Fibroblast of the conjunctiva (primary cell): ENCODE measurements at places on chromosomes 6 and 20.
A peak's percentile ranks its signal among the peaks of the same experiment; 100 is the strongest.

DNA sequence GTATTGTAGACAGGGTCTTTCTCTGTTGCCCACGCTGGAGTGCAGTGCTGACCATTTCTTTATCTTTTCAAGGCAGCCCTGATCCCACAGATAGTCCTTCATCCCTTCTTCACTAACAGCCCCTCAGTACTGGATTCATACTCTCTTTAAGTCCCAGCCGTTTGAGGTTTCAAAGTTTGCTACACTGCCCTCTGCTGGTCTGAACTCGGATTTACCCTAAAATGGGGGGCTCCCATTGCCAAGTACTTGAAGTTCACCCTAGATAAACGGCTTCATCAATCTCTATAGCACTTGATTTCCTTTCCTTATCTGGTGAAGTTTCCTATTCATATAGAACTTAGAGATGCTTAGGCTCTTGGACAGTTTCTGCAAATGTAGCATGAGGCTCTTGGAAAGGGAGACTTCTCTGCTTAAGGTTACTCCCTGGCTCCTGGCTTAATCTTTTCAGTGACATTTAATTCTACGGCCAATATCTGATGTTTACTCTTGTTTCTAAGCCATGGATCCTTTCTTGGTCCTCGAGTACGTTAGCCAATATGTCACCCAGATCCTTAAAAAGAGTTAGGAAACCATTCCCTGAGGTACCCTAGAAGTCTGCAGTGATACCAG is 21.4 kb upstream of the PREP start:
- no peak for DNase-seq

- DNase-seq, result no peak
These were observed 178.1 kb upstream of the MARCKS start for GRCh38 chr6:113679051-113679450.

DNA sequence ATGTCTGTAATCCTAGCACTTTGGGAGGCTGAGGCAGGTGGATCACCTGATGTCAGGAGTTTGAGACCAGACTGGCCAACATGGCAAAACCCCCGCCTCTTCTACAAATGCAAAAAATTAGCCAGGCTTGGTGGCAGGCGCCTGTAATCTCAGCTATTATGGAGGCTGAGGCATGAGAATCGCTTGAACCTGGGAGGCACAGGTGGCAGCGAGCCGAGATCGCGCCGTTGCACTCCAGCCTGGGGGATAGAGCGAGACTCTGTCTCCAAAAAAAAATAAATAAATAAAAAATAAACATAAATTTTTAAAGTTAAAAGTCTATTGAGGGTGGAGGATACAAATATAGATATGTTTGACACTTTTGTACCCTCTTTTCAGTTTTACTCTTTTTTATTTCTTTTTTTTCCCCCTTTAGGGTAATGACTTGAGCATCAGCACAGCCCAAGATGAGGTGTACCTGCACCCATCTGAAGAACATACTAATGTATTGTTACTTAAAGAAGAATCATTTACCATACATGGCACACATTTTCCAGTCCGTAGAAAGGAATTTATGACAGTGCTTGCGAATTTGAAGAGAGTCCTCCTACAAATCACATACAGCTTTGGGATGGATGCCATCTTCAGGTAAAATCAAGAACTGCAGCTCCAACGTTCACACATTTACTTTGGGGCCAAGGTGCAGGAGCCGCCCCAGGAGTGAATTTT is 368.9 kb downstream of the LAMA2 start:
- DNase-seq, result peak; percentile 57

GRCh38 chr6:98678481-98678880 is 155.9 kb upstream of the POU3F2 start:
- no peak for DNase-seq

DNA sequence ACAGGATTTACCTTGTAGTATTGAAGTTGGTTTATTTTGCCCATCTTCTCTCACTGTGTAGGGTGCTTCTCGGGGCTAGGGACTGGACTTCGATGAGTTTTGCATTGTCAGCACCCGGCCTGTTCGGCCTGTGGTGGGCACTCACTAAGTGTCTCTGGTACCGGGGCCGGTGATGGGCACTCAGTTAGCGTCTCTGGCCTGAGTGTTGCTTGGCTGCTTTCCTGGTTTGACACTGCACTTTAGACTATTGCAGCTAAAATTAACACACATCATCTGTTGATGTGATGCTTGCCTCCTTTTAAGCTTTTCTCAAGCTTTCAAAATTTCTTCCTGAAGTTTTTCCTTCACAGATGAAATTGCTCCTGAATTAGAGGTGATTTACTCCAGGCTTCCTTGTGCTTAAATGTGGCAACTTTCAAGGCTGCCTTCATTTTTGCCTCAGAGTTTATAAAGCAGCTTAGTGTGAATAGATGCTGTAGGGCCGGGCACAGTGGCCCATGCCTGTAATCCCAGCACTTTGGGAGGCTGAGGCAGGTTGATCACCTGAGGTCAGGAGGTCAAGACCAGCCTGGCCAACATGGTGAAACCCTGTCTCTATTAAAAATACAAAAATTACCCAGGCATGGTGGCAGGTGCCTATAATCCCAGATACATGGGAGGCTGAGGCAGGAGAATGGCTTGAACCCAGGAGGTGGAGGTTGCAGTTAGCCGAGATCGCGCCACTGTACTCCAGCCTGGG is 41.7 kb upstream of the TULP4 start:
- DNase-seq, result no peak

DNA sequence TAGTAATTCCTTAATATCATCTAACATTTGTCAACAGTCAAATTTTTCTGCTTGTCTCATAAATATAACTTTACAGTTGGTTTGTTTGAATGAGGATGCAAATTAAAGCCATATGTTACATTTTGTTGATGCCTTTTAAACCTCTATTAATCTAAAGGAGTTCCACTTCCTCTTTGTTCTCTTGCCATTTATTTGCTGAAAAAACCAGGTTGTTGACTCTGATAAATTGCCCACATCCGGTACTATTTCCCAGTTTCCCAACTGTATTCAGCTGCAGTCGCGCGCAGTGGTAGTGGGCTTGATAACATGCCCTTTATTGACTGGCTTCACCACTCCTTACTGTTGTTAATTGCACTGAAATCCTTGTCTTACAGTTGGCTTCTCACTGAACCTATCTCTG is 32.8 kb upstream of the SIRPB2 start:
- no peak for DNase-seq

GRCh38 chr6:104796031-104796785 is 63.5 kb downstream of the HACE1 start:
- DNase-seq, result no peak

DNA sequence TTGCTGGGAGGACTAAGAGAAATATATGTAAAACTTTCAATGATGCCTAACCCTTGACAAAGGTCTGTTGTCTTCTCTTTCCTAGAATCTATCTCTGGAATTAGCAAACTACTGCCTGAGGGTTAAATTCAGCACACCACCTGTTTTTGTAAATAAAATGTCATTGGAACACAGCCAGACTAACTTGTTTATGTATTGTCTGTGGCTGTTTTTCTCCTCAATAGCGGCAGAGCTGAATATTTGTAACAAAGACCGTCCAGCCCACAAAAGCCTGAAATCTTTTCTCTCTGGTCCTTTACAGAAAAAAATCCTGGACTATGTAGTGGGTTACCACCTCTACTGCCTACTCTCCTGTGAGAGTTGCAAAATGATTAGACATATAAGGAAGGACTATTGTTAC is 33.3 kb upstream of the SYNDIG1 start:
- no peak for DNase-seq

- no peak for DNase-seq
These were observed 11.4 kb downstream of the SYNJ2 start for GRCh38 chr6:157993076-157993475.

DNA sequence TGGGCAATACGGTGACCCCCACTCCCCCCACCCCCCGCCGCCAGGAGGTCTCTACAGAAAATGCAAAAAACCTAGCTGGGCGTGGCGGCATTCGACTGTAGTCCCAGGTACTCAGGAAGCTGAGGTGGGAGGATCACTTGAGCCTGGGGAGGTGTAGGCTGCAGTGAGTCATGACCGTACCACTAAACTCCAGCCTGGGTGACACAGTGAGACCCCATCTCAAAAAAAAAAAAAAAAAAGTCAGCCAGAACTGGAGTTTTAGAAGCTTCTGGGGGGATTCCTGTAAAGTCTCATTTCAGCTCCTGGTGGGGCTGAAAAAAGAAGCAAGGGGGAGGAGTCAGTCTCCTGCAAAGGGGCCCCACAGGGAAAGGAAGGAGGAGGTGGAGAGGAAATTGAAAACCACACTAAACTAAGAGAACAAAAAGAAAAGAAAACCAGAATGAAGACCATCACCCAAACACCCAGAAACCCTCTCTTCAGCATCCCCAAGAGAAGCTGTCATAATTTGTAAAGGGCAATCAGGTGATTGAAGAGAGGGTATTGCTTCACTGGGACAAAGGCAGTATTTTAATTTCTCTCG is 50.4 kb downstream of the NOL4L start:
- no peak for DNase-seq

DNA sequence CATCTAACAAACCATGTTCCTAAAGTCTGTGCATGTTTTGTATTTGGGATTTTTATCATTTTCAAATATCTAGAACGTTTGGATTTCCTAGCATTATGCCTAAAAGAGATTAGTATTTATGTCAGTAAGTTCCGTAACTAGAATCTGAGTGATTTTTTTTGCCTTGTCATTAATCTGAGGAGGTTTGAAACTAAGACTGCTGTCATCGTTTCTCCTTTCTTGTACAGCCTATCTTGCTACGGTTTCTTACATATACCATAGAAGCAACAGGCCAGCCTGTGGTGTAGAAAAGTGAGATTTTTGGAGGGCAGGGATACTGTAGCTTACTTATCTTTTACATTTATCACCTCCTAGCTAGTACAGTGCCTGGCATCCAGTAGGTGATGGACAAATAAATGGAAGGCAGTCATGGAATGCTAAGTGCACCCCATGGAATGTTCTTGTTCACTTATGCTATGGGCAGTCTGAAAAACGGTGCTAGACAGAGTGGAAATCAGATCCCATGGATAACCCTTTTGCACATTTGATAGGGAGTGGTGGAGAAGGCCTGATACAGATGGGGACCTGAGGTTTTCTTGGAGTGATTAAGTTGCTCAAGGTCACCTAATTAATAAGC is 93.9 kb downstream of the ARID1B start:
- no peak for DNase-seq

- DNase-seq, result no peak
These were observed 38.4 kb downstream of the HS3ST5 start for GRCh38 chr6:114304304-114304887.

GRCh38 chr6:1027795-1028569 is 283.9 kb upstream of the FOXQ1 start:
- DNase-seq, result no peak

DNA sequence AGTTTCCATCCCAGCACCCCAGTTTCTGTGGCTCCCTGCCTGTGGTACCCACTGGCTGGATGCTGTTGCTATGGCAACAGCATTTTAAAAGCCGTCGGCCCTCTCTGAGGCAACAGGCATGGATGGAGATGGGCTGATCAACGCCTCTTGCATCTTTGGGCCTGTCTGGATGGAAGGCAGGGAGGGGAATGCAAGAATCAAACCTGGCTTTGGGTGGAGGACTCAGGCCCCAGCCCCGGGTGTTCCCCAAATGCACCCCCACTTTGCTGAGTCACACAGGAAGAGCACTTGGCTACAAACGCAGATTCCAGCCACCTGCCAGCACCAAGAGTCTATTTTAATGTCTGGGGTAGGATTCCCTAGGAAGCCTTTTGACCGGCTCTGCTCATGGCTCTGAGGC is 45.7 kb upstream of the TGM2 start:
- no peak for DNase-seq

DNA sequence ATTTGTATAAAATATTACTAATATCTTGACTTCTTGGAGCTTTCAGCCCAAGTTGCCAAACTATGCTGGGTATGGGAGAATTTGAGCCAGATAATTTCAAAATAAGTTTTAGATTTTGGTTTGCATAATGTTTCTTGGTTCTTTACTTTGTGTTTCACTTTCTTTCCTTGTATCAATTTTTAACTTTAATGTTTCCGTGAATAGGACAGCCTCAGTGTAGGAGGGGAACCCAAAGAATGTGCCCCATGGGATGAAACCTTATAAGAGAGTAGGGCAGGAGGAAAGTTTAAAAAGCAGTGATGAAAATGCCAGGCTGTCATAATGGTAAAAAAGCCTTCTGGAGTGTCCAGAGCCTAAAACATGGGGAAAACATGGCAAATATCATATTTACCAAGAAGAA is 252.4 kb upstream of the IRAK1BP1 start:
- DNase-seq, result no peak

DNA sequence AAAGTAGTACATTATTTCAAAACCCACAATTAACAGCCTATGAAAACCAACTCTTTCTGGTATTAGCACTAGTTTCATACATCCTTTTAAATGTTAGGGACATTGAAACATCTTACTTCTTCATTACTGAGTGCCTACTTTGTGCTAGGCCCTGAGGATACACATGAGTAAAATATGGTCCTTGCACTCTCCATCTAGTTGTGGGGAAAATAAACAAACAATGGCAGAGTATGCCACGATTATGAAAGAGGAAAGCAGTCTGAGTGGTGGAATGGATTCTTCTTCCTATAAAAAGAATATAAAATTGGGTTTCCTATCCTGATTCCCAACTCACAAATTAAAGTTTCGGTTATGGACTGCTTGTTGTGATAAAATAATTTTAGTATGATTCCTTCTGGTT is 84.9 kb downstream of the ATXN1 start:
- DNase-seq, result no peak

DNA sequence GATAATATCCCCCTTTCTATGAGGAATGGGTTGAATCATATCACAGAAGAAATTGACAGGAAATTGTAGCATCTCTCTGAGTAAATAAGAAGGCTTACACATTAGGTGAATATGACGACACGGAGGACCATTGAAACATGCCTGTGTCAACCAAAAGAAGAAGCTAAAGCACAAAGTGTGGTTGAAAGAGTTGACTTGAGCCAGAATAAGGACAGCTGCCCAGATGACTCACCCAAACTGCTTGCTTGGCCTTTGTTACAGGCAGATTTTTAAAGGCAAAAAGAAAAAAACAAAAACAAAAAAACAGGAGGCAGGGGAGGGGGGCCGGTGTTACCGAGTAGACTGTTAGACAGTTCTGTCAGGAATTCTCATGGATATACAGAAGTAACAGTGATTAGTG is 129.8 kb upstream of the EDN1 start:
- DNase-seq, result no peak

DNA sequence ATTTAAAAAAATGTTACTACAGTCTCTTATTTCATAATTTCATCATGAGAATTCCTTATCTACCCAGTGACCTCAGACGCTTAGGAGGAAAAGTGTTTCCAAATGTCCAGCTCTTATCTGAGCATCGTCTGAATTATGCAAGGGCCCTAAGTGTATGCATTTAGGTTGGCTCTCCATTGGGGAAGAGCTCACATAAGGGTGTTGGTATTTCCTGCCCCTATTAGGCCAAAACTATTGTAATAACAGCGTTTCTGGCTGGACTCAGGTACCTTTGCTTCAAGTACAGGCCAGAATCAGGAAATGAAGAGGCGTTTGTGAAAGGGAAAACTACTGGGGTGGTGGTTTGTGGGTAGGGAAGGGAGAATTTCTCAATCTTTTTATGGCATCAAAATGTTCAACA is 40.4 kb upstream of the SGK1 start:
- no peak for DNase-seq

DNA sequence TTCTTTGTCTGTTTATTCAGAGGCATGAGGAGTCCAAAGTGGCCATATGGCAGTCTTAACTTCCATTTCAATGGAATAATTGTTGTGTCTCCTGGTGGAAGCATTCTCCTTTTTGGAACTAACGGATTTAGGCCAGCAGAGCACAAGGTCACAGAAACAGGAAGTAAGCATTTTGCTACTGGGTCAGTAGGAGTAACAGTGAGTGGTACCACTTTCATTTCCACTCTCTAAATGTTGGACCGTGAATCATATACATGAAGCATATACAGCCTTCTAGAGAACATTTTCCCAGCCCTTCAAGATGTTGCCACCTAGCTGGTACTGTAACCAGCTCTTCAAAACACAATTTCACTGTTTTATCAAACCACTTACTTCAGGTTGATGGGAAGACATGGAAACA is 182.8 kb downstream of the EYS start:
- no peak for DNase-seq
